Stimulated activated CD4-positive, alpha-beta T cell treated with anti-CD3 and anti-CD28 coated beads, Interleukin-1b, Interleukin-23, amount 100 ng/mL, for 1 hour (primary cell): ENCODE measurements at places on chromosomes 6 and 20.

DNA sequence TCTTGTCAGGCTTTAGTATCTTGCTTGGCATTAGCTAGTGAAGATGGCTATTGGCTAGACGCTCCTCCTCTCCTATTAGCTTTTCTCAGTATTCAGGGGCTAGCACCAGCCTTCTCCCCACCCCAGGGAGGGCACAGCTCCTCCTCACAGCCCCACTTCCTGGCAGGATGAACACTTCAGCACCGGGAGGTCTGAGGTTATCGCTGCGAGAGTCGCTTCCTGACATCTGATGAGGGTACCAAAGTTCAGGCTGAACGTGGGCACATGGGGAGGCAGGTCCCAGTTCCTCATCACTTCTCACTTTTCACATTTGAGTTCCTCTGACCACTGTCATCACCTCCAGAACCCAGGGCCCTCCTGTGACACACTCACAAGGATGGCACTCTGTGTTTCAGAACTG is 66.6 kb downstream of the LAMA4 start:
- DNase-seq, result no peak

GRCh38 chr20:21356386-21356785 is 40.9 kb downstream of the NKX2-4 start:
- DNase-seq, result no peak

- no peak for DNase-seq
Observed at GRCh38 chr6:162187168-162187935, 540.2 kb downstream of the PRKN start.

DNA sequence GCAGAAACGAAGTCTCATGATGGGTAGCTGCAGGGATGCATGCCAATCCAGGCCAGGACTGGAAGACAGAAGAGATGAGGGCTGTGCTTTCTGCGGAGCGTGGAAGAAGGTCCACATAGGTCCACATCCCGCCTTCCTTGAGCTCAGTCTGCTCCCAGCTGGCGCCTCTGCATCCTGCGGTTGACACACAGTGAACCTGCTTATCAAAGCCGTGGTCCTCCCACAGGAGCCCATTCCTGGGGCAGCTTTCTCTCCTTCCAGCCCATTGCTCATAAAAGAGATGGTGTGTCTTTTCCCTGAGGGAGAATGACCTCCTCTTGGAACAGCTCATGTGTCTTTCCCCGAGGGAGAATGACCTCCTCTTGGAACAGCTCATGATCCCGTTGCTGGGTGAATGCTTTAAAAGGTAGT is 225.4 kb downstream of the CDH4 start:
- DNase-seq, result no peak

DNA sequence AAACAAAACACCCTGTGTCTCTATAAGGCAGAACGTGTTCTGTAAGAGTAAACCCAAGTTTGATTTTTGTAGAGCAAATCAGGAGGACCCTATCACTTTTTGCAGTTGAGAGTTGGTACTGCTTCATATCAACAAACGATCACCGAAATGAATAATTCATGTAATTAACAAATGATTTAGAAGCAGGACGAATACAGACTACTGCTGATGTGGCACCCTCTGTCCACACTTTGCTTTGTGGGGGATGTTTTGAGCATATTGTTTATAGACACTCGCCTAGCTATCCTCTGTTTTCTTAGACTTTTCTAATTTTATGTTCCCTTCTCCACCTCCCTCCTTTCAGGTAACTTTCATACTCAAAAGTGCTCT is 1.5 kb downstream of the CD2AP start:
- DNase-seq, result no peak
